ENCODE measurements at places on chromosomes 7 and 10.

GRCh38 chr10:124320778-124321432 lies 97.8 kb downstream of the OAT start:
- DNase-seq = no peak

- DNase-seq = no peak
Observed at GRCh38 chr7:33065981-33066380, 3.4 kb upstream of the NT5C3A start.

GRCh38 chr10:71740069-71740653 lies 20.6 kb upstream of the C10orf105 start:
- DNase-seq = no peak

- no peak for DNase-seq
Observed at GRCh38 chr10:84876116-84876999, 548.0 kb downstream of the CCSER2 start.

DNA sequence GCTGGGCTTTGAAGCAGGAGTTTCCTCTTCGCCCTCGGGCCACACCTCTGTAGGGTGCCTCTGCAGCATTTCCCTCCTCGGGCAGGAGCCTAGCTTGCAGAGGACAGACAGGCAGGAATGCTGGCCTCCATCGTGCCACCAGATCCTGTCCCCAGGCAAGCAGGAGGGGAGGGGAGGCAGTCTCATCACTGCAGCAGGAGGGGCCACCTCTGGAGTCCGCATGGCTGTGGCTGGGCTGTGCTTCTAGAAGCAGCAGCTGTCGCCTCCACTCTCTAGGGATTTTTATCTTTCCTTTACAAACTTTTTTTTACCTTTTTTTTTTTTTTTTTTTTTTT lies 181.4 kb downstream of the CUX1 start:
- no peak for DNase-seq

GRCh38 chr7:69847921-69848612 lies 249.8 kb downstream of the AUTS2 start:
- no peak for DNase-seq

DNA sequence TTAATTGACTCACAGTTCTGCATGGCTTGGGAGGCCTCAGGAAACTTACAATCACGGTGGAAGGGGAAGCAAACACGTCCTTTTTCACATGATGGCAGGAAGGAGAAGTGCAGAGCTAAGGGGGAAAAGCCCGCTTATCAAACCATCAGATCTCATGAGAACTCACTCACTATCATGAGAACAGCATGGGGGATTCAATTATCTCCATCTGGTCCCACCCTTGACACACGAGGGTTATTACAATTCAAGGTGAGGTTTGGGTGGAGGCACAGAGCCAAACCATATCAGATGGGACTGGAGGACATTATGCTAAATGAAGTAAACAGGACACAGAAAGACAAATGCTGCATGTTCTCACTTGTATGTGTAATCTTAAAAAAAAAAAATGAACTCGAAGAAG lies 141.4 kb upstream of the HABP2 start:
- DNase-seq = no peak

DNA sequence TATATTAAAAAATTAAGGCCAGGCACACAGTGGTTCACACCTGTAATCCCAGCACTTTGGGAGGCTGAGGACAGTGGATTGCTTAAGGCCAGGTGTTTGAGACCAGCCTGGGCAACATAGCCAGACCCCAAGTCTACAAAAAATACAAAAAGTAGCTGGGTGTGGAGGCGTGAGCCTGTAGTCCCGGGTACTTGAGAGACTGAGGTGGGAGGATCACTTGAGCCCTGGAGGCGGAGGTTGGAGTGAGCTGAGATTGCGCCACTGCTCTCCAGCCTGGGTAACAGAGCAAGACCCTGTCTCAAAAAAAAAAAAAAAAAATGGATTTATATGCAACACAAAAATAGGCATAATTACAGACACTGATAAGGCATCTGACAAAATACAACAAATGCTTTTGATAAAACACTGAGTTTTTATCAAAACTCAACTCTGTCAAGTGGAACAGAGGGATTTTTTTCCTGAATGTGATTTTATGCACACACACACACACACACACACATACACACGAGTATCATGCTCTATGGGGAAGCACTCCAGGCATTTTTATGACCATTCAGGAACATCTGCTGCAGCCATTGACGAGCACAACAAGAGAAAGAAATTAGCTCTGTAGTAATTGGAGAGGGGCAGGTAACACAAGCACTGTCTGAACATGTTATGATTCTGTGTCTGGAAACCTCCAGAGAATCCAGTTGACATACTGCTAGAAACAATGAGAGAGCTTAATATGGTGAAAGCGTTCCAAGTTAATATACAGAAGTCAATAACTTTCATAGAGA lies 193.1 kb downstream of the WDR37 start:
- no peak for DNase-seq

GRCh38 chr7:94656925-94657731 lies 1.2 kb upstream of the SGCE start:
- no peak for DNase-seq

DNA sequence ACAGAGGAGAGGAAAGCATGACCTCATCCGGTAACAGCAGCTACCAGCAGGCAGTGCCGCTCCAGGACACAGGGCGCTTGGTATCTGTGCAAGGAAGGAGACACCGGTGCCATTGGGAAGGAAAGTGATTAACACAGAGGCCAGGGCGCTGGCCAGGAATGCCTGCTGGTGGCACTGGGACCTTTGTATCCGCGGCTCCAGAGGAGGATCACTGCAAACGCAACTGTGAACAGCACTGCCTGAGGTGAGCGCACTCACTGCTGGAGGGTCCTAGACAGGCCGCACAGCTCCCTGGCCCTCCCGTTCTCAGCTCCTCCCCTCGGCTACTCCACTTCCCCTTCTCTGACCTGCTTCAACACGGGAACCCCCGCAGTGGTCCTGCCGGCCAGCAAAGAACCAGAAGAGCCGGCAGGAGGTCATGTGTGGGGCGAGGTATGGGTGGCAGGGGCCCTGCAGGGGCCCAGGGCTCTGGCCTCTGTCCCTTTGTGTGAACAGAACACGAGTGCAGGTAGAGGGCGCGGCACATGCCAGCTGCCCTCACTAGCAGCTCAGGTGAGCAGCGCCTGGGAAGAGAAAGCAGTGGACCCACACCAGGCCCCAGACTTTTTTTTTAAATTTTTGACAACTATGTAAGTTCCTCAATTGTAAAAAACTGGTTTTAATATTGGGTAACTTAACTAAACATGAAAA lies 107.6 kb downstream of the VIPR2 start:
- no peak for DNase-seq
